ENCODE measurements at places on chromosomes 2 and 18. TPM values are rescaled to one million over a fixed set of nuclear protein-coding genes. Genes with fewer than 3 reads are reported as not detected.

Gene LRRC30
- not detected for total RNA-seq

Gene GREB1L
- total RNA-seq, result 2.9 TPM

Gene MYO1B
- total RNA-seq, result 46.1 TPM

Gene DSC2
- 1.2 TPM for total RNA-seq

Gene HRH4
- total RNA-seq, result not detected

Gene ADD2
- 27.6 TPM for total RNA-seq

Gene CEP192
- 7.6 TPM for total RNA-seq

Gene PEX13
- 15.7 TPM for total RNA-seq

Gene KCNJ13
- total RNA-seq, result not detected

Gene ZNF892
- 0.25 TPM for total RNA-seq

Gene POTEI
- not detected for total RNA-seq

Gene CRYGD
- not detected for total RNA-seq

Gene STEAP3
- 51.2 TPM for total RNA-seq

Gene RNF152
- 0.01 TPM for total RNA-seq

Gene HOXD8
- 5.6 TPM for total RNA-seq

Gene FABP1
- total RNA-seq, result not detected

Gene KLHL29
- 6.2 TPM for total RNA-seq

Gene TEKT4
- total RNA-seq, result not detected

Gene FAM228B
- total RNA-seq, result 1.1 TPM

Gene DCDC2C
- 0.38 TPM for total RNA-seq

Gene ALKAL2
- not detected for total RNA-seq

Gene CCDC150
- 8.2 TPM for total RNA-seq

Gene APLF
- total RNA-seq, result 0.80 TPM

Gene TMEM37
- total RNA-seq, result 2.3 TPM

Gene TRIM43
- not detected for total RNA-seq

Gene CD28
- not detected for total RNA-seq

Gene HOXD13
- total RNA-seq, result 0.27 TPM

Gene VWA3B
- total RNA-seq, result 0.33 TPM

Gene GAREM2
- total RNA-seq, result 5.6 TPM

Gene SIX3
- total RNA-seq, result 1.9 TPM

Gene AQP12B
- not detected for total RNA-seq

Gene NEU2
- total RNA-seq, result not detected

Gene KLHL30
- 0.18 TPM for total RNA-seq

Gene AKAIN1
- not detected for total RNA-seq

Gene MC2R
- total RNA-seq, result not detected

Gene SRSF7
- total RNA-seq, result 422 TPM

Gene TCF7L1
- total RNA-seq, result 10.4 TPM

Gene DSG3
- total RNA-seq, result not detected

Gene TFPI
- 56.5 TPM for total RNA-seq

Gene TCF23
- not detected for total RNA-seq

Gene SNORC
- 9.6 TPM for total RNA-seq

Gene KIF5C
- 0.32 TPM for total RNA-seq

Gene MAL
- 0.12 TPM for total RNA-seq

Gene BOLL
- total RNA-seq, result not detected

Gene TGFA
- 5.5 TPM for total RNA-seq

Gene COL6A3
- total RNA-seq, result 0.37 TPM

Gene GPR45
- not detected for total RNA-seq

All from A549 treated with Mapracorat at 1 μM for 4 hours (cell line).